Renal cortex interstitium (tissue), 15 donors: ENCODE measurements at places on chromosomes 3 and 15. TPM values are rescaled to one million over a fixed set of nuclear protein-coding genes. Genes with fewer than 3 reads are reported as not detected.

DNA sequence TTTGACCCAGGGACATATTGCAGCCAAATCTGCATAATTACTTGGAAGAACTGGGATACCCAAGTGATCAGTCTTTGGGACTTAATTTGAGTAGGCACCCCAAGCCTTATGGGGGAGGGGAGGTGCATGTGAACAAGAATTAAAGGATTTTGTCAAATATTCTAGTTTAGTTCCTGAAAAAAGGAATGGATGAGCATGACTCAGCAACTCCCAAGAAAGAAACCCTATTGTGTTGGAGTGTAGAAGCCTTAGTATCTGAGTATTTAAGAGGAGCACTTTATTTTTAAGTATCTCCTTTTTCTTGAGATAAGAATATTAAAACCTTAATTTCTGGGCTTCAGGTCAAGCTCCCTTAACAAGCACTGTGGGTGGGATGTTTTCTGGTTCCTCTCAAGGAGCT lies 222.4 kb downstream of the CD47 start:
- DNase-seq = no peak

DNA sequence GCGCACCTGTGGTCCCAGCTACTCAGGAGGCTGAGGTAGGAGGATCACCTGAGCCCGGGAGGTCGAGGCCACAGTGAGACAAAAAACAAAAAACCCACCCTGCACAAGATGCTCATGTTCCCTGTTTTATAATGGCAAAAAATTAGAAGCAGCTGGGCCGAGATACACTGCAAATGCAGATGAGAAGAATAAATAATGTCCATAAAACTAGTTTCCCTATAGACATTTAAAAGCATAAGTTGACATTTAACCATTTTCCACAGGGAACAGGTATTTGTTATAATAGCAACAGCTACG lies 537 bp upstream of the SCAP start:
- no peak for DNase-seq

DNA sequence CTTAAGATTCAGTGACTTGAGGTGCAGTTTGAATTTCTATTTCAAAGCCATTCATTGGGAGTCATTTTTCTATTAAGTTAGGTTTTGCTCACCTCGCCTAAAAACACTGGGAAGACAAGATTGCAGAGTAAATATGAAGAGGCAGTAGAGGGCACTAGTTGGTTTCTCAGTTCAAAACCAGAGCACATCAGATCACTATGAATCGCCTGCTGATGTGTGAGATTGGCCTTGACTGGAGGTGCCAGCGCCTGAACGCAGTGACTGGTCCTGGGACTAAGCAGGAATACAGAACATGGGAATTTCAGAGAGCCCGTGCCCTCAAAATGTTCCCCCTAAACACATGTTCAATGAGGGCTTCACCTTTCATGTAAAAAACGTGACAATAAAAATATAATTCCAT lies 229.0 kb downstream of the ITPR1 start:
- no peak for DNase-seq

DNA sequence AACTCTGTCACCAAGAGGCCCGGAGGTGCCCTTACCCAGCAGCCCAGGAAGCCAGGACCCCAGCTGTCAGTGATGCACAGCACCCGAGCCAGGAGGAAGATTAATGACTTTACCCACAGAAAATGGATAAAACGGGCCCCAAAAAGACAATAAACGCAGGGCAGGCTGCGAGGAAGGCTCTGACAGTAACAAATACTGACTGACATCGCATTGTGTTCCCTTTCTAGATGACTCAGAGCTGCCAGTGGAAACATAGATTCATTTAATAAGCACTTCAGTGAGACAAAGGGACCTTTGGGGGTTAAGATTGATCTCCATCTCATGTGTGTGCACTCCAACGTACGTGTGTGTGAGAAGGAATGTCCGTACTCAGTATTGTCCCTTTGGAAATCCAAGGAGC lies 225.3 kb upstream of the PPP2R3A start:
- no peak for DNase-seq

- no peak for DNase-seq
Measured at GRCh38 chr3:78912687-78913086, 855.1 kb downstream of the ROBO1 start.

DLL4 gene
- polyA plus RNA-seq = 7.8 TPM

PCYT1A gene
- polyA plus RNA-seq = 42.8 TPM
